ENCODE measurements at places on chromosomes 16 and 17.
A peak's percentile ranks its signal among the peaks of the same experiment; 100 is the strongest.

DNA sequence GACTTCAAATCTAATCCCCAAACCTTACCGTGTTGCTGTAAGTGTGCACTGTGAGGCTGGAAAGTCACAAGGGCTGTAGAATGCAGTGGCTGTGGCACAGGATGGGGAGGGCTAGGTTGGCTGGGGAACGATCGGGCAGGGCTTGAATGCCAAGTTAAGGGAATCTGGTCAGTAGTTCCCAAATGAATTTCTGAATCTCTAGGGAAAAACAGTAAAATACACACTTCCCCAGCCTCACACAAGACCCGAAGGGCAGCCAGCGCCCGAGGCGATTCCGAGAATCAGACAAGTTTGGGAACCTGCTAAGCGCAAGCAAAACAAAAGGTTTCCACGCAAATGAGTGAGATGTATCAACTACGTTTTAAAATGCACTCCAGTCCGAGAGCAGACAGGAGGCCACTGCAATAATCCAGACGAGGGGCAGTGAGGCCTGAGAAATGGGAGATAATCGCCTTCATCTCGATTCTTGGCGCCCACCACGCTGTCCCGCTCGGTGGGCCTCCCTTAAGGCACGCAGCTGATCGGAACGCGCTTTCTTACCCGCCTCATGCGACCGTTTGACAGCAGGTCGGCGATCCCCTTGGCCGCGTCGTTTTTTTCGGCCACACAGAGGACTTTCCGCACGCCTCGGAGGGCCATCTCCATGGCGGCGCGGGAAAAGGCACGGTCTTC is 599 bp downstream of the TOP3A start:
- DNase-seq, result no peak

GRCh38 chr16:8887431-8887765 is 5.2 kb downstream of the LITAFD start:
- DNase-seq, result no peak

DNA sequence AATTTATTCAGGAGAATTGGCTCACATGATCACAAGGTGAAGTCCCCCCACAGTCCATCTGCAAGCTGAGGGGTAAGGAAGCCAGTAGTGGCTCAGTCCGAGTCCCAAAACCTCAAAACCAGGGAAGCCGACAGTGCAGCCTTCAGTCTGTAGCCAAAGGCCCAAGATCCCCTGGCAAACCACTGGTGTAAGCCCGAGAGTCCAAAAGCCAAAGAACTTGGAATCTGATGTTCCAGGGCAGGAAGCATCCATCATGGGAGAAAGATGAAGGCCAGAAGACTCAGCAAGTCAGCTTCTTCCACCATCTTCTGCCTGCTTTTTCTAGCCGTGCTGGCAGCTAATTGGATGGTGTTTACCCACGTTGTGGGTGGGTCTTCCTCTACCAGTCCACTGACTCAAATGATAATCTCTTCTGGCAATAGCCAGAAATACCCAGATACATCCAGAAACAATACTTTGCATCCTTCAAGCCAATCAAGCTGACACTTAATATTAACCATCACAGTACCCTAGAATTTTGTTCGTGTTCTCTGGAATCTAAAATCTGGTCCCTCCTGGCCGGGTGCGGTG is 40.4 kb downstream of the TMEM114 start:
- no peak for DNase-seq

DNA sequence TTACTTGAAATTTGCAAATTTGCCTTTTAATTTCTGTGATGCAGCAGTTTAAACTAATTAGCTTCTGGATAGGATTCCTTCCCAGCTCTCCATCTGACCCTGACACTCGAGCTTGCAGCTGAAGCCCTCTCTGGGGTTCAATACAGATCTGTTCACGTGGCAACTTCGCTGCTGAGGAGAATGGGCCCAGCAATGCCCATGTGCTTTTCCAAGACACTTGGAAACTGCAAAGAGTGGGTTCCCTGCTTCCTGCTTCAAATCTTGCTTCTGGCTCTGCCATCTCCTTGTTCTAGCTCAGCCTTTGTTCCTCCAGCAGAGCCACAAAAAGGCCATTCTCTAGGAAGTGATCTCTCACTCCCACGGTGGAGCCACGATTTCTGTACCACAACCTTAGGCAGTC is 50.0 kb upstream of the IRX6 start:
- DNase-seq, result no peak

DNA sequence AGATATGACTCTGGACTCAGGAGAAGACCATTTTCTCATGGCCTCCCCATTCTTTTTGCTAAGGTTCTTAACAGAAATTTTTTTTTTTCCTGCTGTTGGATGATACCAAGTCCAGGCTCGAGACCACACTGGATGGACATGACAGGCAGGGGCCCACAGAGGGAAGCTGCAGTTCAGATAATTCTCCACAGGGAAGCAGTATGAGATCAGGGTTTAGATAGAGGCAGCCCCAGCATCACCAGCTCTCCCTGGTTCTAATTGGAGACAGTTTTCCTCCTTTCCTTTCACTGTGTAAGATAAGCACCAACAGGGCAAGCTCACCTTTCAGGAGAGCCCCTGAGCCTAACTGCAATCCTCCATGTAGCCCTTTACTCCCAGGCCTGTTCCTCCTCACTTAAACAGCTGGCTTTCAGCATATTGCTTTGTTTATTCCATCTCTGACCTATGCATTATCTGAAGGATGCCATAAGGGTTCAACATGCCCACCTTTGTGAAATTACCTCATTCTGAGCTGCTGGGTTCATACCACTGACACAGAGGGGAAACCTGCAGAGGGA is 108.1 kb downstream of the SNX11 start:
- peak; percentile 62 for DNase-seq

- no peak for DNase-seq
Observed at GRCh38 chr17:19015428-19015827, 10.9 kb upstream of the FAM83G start.

- DNase-seq, result no peak
Observed at GRCh38 chr17:19433255-19433654, 22.2 kb downstream of the RNF112 start.

DNA sequence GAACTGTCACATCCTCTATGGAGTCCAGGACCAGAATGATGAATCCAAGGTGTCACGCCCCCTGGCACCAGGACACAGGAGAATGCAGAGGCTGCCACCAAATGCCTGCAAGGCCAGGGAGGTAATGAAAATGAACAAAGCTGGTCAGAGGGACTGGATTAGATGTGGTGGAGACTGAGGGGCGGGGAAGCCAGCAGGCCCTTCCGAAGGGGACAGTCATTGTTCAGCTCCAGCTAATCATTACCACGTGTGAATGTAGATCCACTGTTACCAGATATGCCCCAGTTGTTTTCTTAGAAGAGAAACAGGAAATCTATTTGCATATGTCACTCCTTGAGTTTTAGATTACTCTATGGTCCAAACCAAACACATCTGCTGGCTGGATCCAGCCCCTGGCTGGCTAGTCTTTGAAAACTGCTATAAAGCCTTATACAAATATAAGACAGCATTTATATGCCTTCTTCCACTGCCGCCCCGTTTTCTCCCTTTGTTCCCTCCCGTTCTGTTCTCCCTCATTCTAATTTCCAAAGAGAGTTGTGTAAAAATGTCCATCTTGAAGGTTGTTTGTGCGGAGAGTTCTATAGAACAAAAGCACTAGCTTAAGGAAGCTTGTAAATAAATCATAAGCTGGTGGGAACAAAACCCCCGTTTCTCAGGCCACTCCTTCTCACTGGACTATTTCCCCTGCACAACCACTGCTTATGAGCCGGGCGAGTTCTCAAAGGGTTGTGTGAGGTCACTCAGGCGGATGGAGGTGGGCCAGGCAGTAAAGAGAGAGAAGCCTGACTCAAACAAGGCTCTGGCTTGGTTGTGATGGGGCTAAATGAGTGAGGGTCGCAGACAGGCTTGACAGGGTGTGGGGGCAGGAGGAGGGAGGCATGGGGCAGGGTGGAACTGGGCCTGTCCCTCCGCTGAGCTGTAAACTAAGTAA is 14.2 kb downstream of the CRYM start:
- DNase-seq, result no peak

GRCh38 chr16:68629351-68629910 is 15.7 kb upstream of the CDH3 start:
- DNase-seq, result peak; percentile 81

DNA sequence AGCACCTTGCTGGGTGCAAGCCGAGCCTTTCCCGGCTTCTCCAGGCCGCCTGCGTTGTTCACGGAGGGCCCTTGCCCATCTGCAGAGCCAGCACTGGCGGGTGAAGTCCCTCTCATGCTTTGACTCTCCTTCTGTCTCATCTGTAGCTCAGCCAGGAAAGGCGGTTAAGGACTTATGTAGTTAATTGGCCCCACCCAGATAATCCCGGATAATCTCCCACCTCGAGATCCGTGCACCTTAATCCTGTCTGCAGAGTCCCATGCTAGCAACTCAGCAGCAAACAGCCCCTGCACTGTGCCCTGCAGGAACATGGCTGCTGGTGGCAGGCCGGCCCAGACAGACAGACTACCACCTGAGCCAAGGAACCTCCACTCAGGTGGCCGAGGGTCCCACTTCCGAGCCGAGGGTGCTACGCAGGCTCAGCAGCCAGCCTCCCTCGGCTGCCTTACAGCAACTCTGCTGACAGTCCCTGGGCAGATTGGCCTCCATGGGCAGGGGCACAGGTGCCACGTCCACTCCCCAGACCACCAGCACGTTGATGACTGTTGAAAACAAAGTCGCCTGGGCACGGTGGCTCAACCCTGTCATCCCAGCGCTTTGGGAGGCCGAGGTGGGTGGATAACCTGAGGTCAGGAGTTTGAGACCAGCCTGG is 16.9 kb downstream of the RAB40C start:
- DNase-seq, result no peak

- DNase-seq, result no peak
Observed at GRCh38 chr16:69277413-69277812, 33.7 kb upstream of the VPS4A start.

DNA sequence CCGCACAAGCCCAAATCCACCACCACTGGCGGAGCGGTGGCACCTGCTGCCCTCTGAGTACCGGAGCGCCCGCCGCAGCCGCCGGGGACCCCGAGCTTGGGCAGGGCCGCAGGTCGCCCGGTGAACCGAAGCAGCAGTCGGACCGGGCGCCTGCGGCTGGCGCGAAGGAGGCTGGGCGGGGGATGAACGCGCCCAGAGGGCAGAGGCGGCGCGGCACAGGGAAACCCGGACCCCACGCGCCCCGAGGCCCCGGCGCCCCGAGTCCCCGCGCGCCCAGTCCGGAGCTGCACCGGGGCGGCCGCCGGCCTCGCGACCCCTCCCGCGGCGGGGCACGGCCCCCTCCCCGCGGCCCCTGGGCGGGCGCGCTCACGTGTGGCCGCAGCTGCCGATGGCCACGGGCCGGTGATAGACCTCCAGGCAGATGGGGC is 393 bp downstream of the RNF166 start:
- peak; percentile 90 for DNase-seq

DNA sequence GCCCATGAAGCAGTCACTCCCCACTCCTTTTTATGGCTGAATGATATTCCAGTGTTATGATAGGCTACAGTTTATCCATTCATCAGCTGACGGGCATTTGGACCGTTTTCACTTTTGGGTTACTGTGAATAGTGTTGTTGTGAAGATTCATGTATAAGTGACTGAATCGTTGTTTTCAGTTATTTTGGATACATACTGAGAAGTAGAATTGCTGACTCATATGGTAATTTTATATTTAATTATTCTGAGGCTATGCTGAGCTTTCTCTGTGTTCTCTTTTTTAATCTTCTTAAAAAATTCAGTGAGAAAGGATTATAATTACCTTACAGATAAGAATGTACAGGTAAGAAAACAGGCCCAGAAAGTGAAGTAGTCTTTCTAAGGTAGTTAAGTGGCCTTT is 117.9 kb upstream of the MPHOSPH6 start:
- no peak for DNase-seq

DNA sequence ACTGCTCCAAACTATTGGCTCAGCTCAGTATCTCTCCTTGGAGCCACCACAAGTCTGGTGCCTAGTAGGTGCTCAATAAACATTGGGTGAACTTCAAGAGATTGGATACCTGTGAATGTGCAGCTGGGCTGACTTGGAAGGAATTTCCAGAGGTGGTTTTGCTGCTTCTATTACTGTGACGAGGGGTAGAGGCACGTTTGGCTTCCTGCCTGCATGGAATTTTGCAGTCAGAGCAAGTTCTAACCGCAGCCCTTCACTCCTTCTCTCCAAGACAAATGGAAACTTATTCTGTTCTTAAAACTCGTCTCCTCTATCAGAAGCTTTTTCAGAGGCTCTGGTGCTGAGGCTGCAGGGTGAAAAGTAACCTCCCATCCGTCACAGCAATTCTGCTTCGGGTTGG is 342.5 kb downstream of the CPPED1 start:
- no peak for DNase-seq

- peak; percentile 75 for DNase-seq
Observed at GRCh38 chr16:80804056-80804525, 307 bp downstream of the CDYL2 start.

DNA sequence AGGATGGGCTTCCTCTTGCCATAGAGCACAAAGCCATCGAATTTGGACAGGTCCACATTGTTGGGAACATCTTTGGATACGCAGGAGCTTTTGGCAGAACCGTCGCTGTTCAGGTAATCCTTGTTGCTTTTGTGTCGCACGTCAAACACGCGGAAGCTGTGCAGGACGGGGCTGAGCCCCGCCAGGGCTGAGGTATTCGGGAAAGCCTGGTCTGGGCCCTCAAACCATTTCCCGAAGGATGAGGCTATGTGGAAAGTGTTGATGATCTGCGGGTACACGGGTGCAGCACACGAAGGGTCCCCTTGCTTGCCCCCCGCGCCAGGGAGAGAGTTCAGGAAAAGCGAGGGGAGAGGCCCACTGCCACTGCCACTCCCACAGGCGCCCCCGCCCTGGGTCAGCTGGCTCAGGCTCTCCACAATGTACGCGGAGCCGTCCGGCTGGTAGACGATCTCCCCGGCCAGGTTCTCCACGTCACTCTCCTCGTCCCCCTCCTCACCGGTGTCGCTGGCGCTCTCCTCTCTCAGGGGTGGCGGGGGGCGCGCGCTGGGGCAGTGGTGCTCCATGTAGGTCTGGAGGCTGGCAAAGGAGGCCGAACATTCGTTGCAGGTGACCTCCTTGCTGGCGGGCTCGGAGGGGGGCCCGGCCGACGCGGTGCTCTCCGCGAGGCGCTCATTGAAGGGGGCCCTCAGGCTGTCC is 88.5 kb downstream of the ZFHX3 start:
- DNase-seq, result no peak

DNA sequence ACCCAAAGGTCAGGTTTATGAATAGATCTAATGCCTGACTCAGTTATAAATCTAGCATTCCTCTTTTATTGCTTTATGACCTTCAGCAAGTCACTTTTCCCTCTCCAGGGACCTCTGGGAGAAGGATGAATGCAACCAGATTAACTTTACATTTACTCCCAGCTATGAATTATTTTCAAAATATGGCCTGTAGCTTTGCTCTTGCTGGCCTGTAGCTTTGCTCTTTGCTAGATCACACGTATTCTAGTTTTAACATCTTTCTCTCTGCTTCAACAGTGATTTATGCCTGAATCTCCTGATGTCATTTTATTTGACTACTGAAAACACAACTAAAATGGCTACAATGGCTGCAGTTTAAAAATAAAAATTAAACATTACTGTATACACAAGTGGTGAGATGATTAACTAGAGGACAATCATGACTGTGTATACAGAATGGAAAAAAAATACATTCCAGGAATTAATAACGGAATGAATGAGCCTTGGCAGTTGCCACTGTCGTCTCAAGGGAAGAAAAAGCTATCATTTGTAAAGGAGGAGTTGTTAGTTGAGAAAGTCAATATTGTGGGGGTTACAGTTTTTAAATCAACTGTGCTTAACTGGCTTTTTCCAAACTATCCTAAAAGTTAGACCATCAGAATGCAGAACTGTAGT is 434.5 kb upstream of the GOT2 start:
- no peak for DNase-seq

GRCh38 chr17:57679906-57680695 is 65.0 kb downstream of the CCDC182 start:
- DNase-seq, result no peak

All from H7 (cell line).